ENCODE measurements at places on chromosomes 4 and X.

DNA sequence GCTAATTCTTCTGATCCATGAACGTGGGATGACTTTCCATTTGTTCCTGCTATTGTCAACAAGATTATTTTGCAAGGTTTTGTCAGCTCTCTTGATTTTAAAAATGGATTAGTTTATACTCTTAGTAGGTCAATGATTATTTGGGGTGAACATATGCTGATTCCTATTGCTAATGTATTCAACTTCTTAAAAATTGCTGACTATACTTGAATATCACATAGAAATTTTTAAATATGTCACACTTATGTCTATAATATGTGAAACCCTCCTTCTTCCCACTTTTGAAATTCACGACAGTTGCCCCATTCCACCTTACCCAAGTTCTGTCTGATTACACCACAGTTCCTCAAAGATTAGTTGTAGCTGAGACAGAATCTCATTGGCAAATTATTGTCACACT, 465.7 kb upstream of the TENM3 start:
- H3K36me3 ChIP-seq: no peaks in the 10 kb centered on the region
- H3K4me3 ChIP-seq: no peak overlapping the region
- no peak for DNase-seq
- no peaks in the 10 kb centered on the region for H3K27me3 ChIP-seq
- no peaks in the 10 kb centered on the region for H3K4me1 ChIP-seq
- no peak overlapping the region for H3K27ac ChIP-seq

DNA sequence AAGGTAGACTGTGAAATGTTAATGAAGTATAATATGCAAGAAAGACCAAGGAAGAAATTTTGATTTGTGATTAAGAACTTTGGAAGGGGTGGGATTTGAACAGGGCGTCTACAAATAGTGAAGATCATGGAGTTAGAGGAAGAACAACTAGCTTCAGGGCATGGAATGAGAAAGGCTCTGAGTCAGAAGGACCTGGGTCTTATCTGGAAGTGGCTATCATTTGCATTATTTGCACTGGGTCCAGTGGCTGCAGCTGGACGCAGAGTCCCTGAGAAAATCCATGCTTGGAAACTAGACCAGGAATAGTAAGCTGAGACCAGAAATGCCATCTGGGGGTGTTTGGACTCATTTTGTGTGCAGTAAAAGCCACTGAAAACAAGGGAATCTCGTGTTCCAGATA, 4.3 kb upstream of the LIMCH1 start:
- no peaks in the 10 kb centered on the region for H3K36me3 ChIP-seq
- no peaks in the 10 kb centered on the region for H3K27me3 ChIP-seq
- no peak for DNase-seq
- no peak overlapping the region for H3K27ac ChIP-seq
- no peak overlapping the region for H3K4me3 ChIP-seq
- peaks cover 28% of the 10 kb centered on the region for H3K4me1 ChIP-seq

- peaks cover 11% of the 10 kb centered on the region for H3K36me3 ChIP-seq
- H3K27ac ChIP-seq: no peak overlapping the region
- DNase-seq: peak; percentile 8
Observed at GRCh38 chr4:39574946-39575345, 47.7 kb upstream of the UGDH start.

DNA sequence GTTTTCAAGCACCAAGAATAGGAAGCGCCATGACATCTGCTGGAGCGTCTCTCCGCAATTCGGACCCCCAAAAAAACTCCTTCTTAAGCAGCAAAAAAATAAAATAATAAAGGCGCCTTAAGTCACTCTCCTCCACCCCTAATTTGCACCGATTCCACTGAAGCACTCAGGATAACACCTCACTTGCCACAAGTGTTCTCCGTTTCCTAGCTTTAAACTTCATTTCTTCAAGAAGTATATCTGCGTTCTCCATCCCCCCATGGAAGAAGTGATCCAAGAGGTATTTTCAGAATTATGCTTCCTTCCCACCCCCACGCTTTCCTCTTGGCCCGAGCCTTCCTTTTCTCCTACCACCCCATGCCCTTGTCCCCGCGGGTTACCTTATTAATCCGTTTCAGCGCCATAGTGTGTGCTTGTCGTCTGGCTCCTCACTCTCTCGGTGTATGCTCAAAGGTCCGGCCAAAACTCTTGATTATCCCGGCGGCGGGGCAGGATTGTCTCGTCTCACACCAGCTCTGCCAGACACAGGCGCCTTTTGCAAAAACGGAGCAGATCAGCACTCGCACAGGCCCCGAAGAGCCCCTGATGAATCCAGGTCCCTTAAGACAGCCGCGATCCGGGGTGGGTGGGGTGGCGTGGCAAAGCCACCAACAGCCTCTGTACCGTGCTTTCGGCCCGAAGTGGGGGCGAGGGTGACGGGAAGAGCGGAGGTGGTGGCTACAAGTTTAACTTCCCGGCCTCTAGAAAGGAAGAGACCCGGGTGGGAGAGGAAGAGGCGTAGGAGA, 1.1 kb downstream of the UBE2D3 start:
- no peak for DNase-seq
- H3K27ac ChIP-seq: no peak overlapping the region
- H3K4me1 ChIP-seq: peaks cover 7% of the 10 kb centered on the region

DNA sequence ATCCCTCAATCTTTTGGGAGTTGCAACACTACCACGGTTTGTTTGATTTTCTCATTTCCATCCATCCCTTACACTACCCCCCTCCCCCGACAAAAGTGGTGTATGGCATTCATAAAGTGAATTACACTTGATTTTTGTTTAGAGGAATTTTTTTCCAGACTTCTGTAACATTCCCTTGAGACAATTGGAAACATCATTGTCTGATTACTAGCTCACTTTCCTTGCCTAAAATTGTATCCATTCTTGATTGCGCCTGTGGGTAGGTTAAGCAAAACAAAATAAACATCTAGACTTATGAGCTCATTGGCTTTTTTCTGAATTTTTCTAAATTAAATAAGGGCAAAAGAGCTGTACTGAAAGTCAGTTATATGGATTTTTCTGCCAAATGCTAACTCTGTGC, 3.5 kb downstream of the GPC3 start:
- no peaks in the 10 kb centered on the region for H3K4me1 ChIP-seq
- no peak overlapping the region for H3K27ac ChIP-seq
- H3K36me3 ChIP-seq: no peaks in the 10 kb centered on the region
- DNase-seq: no peak

- peak overlapping the region; percentile 80 for H3K4me3 ChIP-seq
- H3K27me3 ChIP-seq: no peaks in the 10 kb centered on the region
- DNase-seq: no peak
- no peaks in the 10 kb centered on the region for H3K36me3 ChIP-seq
- H3K4me1 ChIP-seq: peaks cover 38% of the 10 kb centered on the region
Observed at GRCh38 chr4:142406499-142406835, 439.6 kb downstream of the INPP4B start.

All from MCF 10A (cell line).